Epithelial cell of proximal tubule (primary cell): ENCODE measurements at places on chromosomes 13 and 19.

- no peak for DNase-seq
Measured at GRCh38 chr19:44072543-44073401, 813 bp downstream of the ZNF284 start.

DNA sequence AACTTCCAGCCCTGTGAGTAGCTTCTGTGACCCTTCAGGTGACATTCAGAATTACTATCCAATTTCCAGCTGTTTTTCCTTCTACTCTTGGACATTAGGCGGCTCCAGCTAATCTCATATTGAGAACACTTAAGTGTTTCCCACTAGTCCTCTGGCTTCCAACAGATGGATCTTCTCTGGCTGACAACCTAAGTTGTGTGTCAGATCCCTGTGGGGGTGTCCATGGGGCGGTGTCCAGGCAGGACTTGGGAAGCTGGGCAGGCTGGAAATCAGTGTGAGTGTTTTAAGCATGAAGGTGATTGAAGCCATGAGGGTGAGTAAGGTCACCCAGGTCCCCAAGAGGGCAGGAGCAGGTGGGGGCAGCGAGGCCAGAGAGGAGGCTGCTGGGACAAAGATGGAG, 10.1 kb downstream of the CNOT3 start:
- no peak for DNase-seq

DNA sequence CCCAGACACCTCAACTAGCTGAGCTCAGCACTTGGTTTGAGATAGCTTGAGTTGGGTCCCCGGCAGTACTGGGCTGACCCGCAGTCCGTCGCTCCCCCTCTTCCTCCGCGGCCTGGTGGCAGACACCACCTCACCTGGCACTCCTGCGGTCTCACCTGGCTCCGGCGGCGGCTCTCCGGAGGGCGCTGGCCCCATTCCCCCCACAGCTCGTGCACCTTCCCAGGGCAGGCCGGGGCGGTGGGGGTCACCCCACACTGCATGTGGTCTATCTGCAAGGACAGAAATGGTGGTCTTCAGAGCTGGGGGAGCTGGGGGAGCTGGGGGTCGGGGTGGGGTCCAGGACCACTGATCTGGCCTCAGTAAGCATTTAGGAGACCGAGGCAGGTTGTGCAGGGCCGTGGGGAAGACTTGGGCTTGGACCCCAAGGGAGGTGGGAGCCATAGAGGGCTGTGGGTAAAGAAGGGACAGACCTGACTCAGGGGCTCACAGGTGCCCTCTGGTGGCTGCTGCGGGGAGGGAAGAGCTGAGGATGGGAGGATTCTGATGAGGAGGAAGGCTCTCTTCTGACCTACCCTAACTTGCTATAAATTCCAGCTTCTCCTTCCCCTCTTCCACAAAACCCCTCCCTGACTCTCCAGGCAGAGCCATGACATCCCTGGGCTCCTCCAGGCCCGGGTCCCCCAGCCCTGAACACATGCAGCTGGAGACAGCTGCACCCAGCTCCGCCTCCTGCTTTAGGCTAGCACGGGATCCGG, 6.7 kb upstream of the PLIN4 start:
- no peak for DNase-seq

- no peak for DNase-seq
Measured at GRCh38 chr19:31127134-31127967, 221.9 kb downstream of the TSHZ3 start.

- DNase-seq: no peak
Measured at GRCh38 chr13:71285700-71286099, 581.3 kb downstream of the DACH1 start.

DNA sequence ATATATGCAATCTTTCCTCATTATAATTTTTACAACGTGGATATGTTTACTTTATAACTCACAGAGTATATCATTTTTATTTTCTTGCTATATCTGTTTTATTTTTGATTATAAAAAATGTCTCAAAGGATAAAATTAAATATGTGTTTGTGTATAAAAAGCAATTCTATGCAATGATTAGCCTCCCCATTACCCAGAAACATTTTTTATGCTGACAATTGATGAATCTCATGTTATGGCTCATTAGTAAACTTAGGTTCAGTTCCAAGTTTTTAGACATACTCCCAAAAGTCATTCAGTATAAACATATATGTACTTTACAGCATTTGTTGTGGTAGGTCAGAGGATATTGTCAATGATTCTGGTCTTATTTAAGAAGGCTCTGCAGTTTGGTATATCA, 540.1 kb upstream of the SPRY2 start:
- DNase-seq: no peak

GRCh38 chr13:52399708-52400107, 6.3 kb downstream of the THSD1 start:
- no peak for DNase-seq

GRCh38 chr19:1151917-1152587, 22.0 kb downstream of the SBNO2 start:
- no peak for DNase-seq

DNA sequence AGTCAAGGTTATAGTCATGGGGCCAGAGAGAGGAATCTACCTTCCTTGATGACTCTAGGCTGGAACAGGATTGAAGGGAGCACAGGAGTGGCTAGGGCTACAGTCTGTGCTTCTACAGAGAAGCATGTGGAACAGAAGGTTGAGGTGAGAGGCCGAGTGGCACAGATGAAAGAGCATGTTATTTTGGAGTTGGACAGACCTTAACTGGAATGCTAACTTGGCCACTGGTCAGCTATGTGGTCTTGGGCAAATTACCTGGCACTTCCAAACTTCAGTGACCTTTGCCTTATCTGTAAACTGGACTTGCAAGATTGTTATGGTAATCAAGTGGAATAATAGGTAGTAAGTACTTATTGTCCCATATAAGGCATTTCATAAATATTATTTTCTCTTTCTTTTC, 252.7 kb downstream of the KCNRG start:
- DNase-seq: no peak

DNA sequence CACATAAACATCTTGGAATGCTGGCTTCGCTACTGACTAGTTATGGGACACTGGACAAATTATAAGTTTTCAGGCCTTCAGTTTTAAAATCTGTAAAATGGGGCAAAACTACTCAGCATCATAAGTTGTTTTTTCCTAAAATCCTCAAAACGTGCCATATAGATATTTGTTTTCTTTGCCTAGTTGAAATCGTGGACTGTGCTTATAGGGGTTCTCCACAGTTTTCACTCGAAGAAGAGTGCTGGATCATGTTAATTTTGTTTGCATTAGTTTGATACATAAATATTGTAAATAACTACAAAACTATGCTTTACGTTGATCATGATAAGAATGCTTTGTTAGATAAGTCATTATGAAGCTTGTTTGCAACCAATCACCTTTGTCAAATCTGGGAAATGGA, 313.4 kb downstream of the OXGR1 start:
- DNase-seq: no peak

DNA sequence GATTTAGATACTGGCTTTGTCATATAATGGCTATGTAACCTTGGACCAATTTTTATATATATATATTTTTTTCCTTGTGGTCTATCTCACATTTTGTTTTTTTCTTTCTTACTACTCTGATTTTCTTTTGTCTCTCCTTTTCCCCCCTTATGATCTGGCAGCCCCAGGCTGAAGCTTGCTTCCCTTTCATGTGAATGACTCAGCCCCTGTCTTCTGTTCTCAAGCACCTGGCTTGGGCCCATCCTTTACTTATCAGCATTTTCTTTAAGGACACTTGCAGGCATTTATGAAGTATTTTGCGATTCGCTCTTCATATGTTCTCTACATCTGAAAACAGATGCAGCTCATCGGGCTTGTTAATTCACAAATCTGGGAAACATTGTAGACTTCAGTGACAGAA, 163.6 kb downstream of the SPRY2 start:
- DNase-seq: no peak

DNA sequence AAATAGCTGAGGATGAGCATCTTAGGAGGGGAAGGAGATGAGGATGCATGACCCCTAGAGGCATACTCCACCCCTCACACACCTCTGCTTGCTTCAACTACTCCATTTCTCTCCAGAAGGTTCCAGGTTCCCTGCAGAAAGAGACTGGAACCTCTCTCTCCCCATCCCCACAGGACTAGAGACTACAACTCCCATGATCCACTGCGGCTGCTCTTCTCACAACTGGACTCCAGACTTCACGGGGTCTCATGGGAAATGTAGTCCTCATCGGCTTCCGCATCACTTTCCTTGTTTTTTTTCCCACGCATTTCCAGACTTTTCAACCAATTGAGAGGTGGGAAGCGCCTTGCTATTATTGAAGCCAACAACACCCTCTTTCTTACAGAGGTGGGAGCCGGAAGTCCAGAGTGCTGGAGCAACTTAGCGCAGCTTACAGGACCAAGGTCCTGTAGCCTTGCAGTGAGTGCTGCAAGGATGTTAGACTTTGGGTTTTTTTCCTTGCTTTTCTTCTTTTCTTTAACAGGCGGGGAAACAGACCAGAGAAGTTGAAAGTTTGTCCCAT, 13.9 kb upstream of the CACNG6 start:
- DNase-seq: peak; percentile 6

GRCh38 chr19:29966588-29967249, 24.7 kb downstream of the URI1 start:
- no peak for DNase-seq

DNA sequence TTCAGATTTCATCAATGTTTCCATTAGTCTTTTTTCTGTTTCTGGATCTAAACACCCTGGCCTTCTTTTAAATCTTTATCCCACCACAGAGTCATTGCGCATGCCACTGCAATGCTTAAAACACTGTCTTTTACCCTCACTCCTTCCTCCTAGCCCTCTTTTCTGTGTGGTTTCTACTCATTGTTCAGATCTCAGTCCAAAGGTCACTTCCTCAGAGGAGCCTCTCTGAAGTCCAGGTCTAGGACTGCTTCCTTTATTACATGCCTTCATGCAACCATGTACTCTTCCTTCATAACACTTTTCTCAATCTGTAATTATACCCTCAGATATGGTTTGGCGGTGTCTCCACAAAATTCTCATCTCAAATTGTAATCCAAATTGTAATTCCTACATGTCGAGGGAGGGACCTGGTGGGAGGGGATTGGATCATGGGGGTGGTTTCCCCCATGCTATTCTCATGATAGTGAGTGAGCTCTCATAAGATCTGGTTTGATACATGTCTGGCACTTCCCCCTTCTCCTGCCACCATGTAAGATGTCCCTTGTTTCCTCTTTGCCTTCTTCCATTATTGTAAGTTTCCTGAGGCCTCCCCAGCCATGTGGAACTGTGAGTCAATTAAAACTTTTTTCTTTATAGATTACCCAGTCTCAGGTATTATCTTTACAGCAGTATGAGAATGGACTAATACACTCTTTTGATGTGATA, 808.9 kb downstream of the DIAPH3 start:
- DNase-seq: no peak

- DNase-seq: no peak
Measured at GRCh38 chr13:25319771-25320170, 18.3 kb downstream of the NUP58 start.

DNA sequence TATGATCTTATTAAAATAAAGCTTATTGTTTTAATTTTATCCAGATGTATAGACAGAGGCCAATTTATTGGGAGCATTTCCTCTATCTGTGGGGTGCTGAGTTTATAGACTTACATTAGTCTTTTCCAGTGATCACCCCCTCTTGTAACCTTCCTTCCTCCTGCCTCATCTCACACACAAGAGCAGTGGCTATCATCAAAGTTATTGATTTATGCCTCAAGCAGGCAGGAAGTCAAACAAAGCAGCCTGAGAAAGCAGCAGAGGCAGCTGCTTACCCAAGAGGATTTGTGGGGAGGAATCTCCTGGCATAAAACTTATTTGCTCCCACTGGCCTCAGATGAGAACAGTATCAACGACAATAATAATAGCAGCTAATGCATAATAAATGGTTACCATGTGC, 26.3 kb upstream of the DCLK1 start:
- no peak for DNase-seq

DNA sequence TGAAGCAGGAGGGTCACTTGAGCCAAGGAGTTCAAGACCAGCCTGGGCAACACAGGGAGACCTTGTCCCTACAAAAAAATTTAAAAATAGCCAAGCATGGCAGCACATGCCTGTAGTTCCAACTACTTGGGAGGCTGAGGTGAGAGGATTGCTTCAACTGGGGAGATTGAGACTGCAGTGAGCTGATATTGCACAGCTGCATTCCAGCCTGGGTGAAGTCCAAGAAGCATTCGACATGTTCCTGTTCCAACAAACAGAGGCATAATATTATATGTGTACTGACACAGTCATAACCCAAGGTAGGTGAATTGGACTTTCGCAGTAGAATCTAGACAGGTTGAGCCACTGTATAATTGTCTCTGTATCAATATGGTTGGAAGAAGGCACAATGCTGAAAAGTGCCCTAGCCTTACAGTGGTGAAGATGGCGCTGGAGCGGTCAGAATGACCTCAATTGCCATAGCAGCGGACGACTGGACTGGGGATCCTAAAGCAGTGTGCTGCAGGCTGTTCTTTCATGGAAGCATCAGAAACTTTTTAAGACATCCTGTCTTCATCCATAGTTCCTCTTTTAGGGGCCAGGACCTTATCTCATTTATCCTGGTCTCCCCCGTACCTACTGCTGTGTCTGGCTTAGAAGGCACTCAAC, 112.0 kb upstream of the CLDN10 start:
- no peak for DNase-seq

DNA sequence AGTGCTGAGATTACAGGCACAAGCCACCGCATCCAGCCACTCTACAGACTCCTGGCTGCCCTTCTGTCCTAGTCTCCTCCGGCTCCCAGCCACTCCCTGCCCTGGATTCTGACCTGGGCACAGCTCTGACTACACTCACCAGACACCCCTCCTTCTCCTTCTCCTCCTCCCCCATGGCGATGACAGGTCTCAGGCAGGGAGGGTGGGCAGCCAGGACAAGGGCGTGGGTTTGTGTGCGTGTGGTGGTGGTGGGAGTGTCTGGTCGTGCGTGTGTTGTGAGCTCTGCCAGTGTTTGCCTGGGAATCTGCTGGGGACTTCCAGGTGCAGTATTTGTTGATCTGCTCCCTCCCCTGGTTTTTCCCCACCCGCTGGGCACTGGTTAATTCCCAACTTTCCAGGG, 3.0 kb upstream of the NCCRP1 start:
- no peak for DNase-seq

GRCh38 chr19:30856786-30857185, 484.6 kb downstream of the ZNF536 start:
- DNase-seq: no peak

DNA sequence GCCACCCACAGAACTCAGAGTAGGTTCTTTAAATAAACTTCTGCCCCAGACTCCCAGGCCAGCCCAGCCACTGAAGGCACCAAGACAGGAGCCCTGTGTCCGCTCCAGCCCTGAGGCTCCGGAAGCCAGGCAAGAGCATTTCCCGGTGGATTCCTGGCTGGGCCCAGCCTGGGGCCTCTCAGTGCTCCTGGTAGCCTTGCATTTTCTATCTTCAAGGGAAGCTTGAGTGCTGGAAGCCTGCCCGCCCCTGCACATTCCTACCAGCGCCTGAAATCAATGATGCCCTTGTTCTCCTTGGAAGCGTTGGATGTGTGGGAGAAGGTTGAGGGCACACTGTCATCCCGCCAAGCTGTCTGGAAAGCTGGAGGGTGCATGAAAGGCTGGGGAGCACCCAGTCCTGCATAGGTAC, 70.3 kb downstream of the ALOX5AP start:
- DNase-seq: no peak

- DNase-seq: no peak
Measured at GRCh38 chr13:22102271-22102670, 431.4 kb downstream of the FGF9 start.

GRCh38 chr13:45849408-45849807, 2.1 kb downstream of the SIAH3 start:
- DNase-seq: no peak

- peak; percentile 74 for DNase-seq
Measured at GRCh38 chr19:57279418-57280164, 694 bp upstream of the ZNF460 start.

- no peak for DNase-seq
Measured at GRCh38 chr19:3464587-3465235, 15.6 kb downstream of the SMIM24 start.

- DNase-seq: no peak
Measured at GRCh38 chr13:48412881-48413351, at the start of gene LPAR6. TSS of gene LPAR6 (minus strand) at chr13:48413113. CDS start at chr13:48412423, 690 bp downstream.
